Karpas-422 (cell line): ENCODE measurements at places on chromosomes 2 and 18.

DNA sequence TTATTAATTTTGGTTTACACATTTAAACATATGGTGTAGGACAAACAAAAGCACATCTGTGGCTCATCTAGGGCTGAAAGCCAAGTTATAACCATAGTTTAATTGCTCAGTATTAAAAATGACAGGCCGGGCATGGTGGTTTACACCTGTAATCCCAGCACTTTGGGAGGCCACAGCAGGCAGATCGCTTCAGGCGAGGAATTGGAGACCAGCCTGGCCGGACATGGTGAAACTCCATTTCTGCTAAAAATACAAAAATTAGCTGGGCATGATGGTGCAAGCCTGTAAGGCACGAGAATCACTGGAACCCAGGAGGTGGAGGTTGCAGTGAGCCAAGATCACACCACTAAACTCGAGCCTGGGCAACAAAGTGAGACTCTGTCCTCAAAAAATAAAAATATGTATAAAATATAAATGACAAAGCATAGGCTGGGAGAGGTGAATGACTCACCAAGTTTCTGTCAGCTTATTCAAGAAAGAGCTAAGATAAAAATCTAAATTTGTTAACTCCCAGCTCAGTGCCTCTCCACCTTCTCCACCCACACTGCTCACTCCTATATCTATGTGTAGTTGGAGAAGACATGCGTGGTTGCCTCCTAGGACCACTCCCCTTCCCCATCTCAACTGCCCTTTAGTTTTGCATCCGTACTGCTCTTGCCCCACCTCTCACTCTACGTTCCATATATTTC is 79.2 kb upstream of the PID1 start:
- no peak overlapping the region for H3K4me3 ChIP-seq
- no peak overlapping the region for H3K27ac ChIP-seq
- no peak for DNase-seq
- H3K4me1 ChIP-seq, result peaks cover 10% of the 10 kb centered on the region
- no peaks in the 10 kb centered on the region for H3K27me3 ChIP-seq

GRCh38 chr2:111148225-111148873 is 27.6 kb downstream of the BCL2L11 start:
- no peak overlapping the region for H3K4me3 ChIP-seq
- H3K27ac ChIP-seq, result peak overlapping the region; percentile 57
- H3K27me3 ChIP-seq, result no peaks in the 10 kb centered on the region

DNA sequence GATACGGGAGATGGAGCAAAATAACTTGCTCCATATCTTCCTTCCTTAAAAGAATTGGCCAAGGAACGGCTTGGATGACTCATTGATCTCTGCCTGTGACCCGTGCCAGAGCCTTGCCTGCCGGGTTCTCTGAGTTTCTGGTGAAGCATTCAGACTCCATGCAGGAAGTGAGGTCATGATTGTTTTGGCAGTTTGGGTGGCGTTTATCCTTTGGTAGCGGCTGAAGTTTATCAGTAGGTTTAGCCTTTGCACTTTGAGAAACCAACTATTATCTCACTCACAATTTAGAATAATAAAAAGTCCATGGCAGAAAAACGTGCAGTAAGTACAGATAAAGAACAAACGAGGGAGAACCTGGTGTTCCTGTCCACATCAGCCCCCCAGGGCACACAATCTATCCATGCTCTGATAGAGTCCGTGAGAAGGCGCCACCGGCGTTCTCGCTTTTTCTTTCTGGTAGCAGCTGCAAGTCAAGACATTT is 15.0 kb upstream of the CTAGE1 start:
- H3K27ac ChIP-seq, result no peak overlapping the region
- H3K4me1 ChIP-seq, result peaks cover 7% of the 10 kb centered on the region
- no peaks in the 10 kb centered on the region for H3K27me3 ChIP-seq

GRCh38 chr2:41483226-41483625 is 564.6 kb upstream of the PKDCC start:
- H3K27ac ChIP-seq, result no peak overlapping the region
- H3K4me1 ChIP-seq, result no peaks in the 10 kb centered on the region
- no peak for DNase-seq
- no peaks in the 10 kb centered on the region for H3K36me3 ChIP-seq
- H3K4me3 ChIP-seq, result no peak overlapping the region

GRCh38 chr2:25042321-25043240 is 705 bp downstream of the EFR3B start:
- no peaks in the 10 kb centered on the region for H3K36me3 ChIP-seq
- H3K27me3 ChIP-seq, result no peaks in the 10 kb centered on the region
- H3K4me3 ChIP-seq, result peak overlapping the region; percentile 79
- H3K4me1 ChIP-seq, result peaks cover 39% of the 10 kb centered on the region
- peak; percentile 57 for DNase-seq

DNA sequence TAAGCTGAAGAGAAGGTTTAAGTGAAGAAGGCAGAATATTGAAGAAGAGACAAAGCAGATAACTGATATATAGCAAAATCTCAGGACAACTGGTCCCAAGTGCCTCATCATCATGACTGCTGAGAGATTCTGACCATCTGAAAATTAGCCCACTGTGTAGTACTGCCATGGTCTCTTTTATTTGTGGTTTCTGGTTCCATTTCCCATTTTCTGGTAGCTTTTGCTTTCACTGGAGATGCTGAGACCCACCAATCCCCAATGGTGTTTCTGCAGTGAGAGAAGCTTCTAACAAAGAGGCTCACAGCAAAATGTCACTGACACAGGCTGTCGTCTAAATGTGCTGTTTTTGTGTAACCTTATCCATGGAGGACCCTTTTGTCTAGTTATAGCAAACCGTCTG is 79.5 kb downstream of the TMEM163 start:
- H3K4me3 ChIP-seq, result no peak overlapping the region
- H3K36me3 ChIP-seq, result no peaks in the 10 kb centered on the region
- no peak overlapping the region for H3K27ac ChIP-seq
- no peak for DNase-seq
- H3K27me3 ChIP-seq, result no peaks in the 10 kb centered on the region
- H3K4me1 ChIP-seq, result no peaks in the 10 kb centered on the region

GRCh38 chr2:134079373-134079772 is 174.5 kb upstream of the MGAT5 start:
- H3K27me3 ChIP-seq, result no peaks in the 10 kb centered on the region
- H3K4me1 ChIP-seq, result no peaks in the 10 kb centered on the region
- H3K27ac ChIP-seq, result no peak overlapping the region

GRCh38 chr18:8299054-8299980 is 309.9 kb upstream of the RAB12 start:
- no peaks in the 10 kb centered on the region for H3K36me3 ChIP-seq
- no peak overlapping the region for H3K4me3 ChIP-seq
- H3K27me3 ChIP-seq, result no peaks in the 10 kb centered on the region
- no peak overlapping the region for H3K27ac ChIP-seq

DNA sequence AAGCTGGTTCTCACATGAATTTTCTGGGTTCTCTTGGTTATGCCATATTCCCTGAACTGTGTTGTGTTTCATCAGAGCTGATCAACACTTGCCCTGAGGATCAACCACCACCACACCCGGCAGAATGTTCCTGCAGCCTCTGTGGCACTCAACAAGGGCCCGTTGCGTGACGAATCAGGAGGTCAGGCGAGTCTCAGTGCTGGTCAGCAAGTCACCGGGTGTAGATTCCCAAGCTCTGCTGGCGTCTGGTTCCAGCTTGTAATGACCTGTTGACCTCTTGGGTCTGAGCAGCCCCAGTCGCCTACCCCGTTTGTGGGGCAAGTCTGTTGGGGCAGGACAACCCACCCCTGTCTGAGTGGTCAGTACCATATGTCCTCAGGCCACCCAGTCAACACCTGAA is 46.0 kb downstream of the ADCY3 start:
- no peaks in the 10 kb centered on the region for H3K4me1 ChIP-seq
- no peak overlapping the region for H3K27ac ChIP-seq
- no peak for DNase-seq
- H3K4me3 ChIP-seq, result no peak overlapping the region

GRCh38 chr2:200297100-200297499 is 9.4 kb upstream of the SPATS2L start:
- no peaks in the 10 kb centered on the region for H3K4me1 ChIP-seq
- H3K27ac ChIP-seq, result no peak overlapping the region
- H3K36me3 ChIP-seq, result no peaks in the 10 kb centered on the region
- DNase-seq, result no peak
- H3K4me3 ChIP-seq, result no peak overlapping the region

- no peak overlapping the region for H3K4me3 ChIP-seq
- no peak for DNase-seq
- no peaks in the 10 kb centered on the region for H3K36me3 ChIP-seq
- H3K4me1 ChIP-seq, result no peaks in the 10 kb centered on the region
- no peak overlapping the region for H3K27ac ChIP-seq
These were observed 249.9 kb downstream of the SH3BP4 start for GRCh38 chr2:235201756-235202155.

GRCh38 chr2:162591403-162592083 is 247.0 kb downstream of the KCNH7 start:
- no peak for DNase-seq
- H3K4me1 ChIP-seq, result no peaks in the 10 kb centered on the region
- no peak overlapping the region for H3K27ac ChIP-seq
- no peak overlapping the region for H3K4me3 ChIP-seq
- H3K27me3 ChIP-seq, result no peaks in the 10 kb centered on the region

- no peaks in the 10 kb centered on the region for H3K36me3 ChIP-seq
- no peaks in the 10 kb centered on the region for H3K4me1 ChIP-seq
- H3K4me3 ChIP-seq, result no peak overlapping the region
- DNase-seq, result no peak
- H3K27ac ChIP-seq, result no peak overlapping the region
These were observed 936.6 kb upstream of the SLC39A10 start for GRCh38 chr2:194720462-194720861.

GRCh38 chr2:26687328-26687727 is 5.2 kb upstream of the KCNK3 start:
- no peaks in the 10 kb centered on the region for H3K36me3 ChIP-seq
- no peak for DNase-seq
- H3K4me1 ChIP-seq, result no peaks in the 10 kb centered on the region
- H3K4me3 ChIP-seq, result no peak overlapping the region
- H3K27ac ChIP-seq, result no peak overlapping the region

DNA sequence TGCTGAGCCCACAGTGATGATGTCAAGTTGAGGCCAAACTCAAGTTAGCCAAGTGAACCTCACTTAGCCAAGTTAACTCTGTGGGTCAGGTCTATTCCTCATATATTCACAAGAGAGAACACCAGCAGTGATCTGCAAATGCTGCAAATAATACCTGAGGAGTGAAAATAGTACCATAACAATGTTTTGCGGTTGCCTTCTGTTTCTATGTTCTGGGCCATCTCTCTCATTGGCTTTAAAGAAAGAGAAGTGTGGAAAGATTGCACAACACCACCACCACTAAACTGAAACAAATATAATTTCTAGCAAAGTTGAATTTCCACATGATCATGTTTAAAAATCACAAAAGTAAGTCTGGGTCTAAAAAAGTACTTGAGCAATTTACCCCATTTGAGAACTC is 211.1 kb upstream of the GALNT5 start:
- no peaks in the 10 kb centered on the region for H3K27me3 ChIP-seq
- no peaks in the 10 kb centered on the region for H3K36me3 ChIP-seq
- H3K4me1 ChIP-seq, result no peaks in the 10 kb centered on the region
- no peak overlapping the region for H3K4me3 ChIP-seq
- no peak overlapping the region for H3K27ac ChIP-seq

DNA sequence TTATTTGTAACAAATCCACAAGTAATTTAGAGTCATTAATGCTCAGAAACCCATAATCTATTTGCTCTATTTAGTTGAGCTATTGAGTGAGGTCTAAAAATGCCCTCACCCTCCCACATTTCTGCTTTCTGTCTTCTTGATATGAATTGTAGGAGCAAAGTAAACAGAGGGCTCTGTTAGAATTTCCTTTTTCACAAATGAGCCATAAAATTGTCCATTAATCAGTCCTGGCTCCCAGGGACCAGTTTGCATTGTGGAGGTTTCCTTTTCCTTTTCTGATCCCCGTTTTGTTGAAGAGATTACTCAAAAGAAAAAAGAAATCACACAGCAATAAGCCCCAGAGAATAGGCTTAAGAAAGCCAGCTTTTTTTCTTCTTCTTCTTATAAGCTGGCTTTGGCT is 476.7 kb downstream of the EPHA4 start:
- no peaks in the 10 kb centered on the region for H3K4me1 ChIP-seq
- DNase-seq, result no peak
- no peak overlapping the region for H3K4me3 ChIP-seq
- no peak overlapping the region for H3K27ac ChIP-seq
- H3K36me3 ChIP-seq, result no peaks in the 10 kb centered on the region

DNA sequence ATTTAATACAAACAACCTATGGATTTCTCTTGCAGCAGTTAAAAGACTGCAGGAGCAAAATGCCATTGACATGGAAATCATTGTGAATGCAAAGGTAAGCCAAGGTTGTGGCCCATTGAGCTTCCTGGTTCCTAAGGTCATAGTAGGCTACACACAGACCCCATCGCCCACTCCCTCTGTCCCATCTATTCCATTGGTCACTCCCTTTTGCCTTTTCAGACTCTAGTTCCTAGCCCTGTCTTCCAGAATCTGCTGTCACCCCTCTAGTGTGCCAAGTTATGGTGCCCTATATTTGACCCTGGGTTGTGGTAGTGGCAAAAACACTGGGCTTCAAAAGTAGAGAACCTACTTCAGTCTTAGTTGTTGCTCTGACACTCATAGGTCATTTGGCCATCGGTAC is 44.7 kb downstream of the UGP2 start:
- no peak overlapping the region for H3K27ac ChIP-seq
- no peak overlapping the region for H3K4me3 ChIP-seq
- H3K27me3 ChIP-seq, result no peaks in the 10 kb centered on the region
- H3K36me3 ChIP-seq, result peaks cover 74% of the 10 kb centered on the region
- peaks cover 5% of the 10 kb centered on the region for H3K4me1 ChIP-seq

DNA sequence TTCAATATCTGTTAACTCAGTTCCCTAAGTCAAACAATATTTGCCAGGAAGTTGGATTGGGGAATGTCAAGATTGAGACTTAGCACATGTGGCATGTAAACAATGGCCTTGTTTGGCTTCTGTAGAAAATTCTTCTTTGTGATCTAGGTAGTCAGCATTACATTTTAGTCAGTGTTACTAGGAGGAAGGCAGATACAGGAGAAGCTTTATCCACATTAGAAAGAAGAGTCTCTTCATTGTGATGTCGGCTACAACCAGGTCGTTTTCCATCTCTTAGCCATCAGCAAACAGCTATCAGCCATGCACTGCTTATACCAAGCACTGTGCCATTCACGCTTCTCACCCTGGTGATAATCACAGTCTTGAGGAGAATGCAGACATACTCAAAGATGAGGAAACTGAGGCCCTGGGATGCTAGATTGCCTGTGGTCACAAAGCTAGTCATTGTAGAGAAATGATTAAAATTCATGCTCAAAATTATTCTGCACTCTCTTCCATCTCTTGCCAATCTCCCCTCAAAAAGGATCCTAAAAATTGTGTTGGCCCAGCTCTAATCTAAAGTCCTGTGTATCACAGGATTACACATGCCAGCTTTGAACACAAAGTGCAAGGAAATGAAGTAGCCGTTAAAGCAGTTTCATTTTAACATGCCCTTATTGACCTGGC is 3.2 kb downstream of the GALNT5 start:
- no peak overlapping the region for H3K4me3 ChIP-seq
- no peaks in the 10 kb centered on the region for H3K4me1 ChIP-seq

DNA sequence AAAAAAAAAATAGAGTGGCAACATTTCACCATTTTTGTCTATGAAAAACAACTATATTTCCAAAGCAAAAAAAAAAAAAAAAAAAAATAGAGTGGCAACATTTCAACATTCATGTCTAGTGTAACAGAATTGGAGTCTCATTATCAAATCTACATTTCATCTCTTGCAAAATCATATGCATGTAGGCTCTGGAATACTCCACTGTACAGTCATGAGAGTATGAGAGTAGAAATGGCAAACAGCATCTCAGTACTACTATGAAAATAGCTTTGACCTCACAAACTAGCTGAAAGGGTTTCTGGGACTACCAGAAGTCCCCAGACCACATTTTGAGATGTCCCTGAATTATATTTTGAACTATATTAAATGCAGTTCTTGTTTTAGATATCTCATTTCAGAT is 82.8 kb downstream of the SMAD2 start:
- H3K4me3 ChIP-seq, result no peak overlapping the region
- DNase-seq, result no peak
- no peak overlapping the region for H3K27ac ChIP-seq
- no peaks in the 10 kb centered on the region for H3K4me1 ChIP-seq
